ENCODE measurements at places on chromosomes 4 and X.

- no peak for DNase-seq
These were observed 19.0 kb upstream of the SLC2A9 start for GRCh38 chr4:10040049-10040892.

- no peak for DNase-seq
These were observed 22.3 kb downstream of the CAMK2D start for GRCh38 chr4:113739197-113739596.

DNA sequence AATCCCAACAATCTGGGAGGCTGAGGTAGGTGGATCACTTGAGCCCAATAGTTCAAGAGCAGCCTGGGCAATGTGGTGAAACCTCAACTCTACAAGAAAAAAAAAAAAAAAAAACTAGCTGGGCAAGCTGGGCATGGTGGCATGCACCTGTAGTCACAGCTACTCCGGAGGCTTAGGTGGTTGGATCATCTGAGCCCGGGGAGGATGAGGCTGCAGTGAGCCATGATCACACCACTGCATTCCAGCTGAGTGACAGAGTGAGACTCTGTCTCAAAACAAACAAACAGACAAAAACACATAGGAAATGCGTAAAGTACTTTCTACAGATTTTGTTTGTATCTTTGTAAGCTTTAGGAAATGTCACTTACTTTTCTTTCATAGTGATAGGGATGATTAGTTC, 307.2 kb upstream of the NR3C2 start:
- no peak for DNase-seq

DNA sequence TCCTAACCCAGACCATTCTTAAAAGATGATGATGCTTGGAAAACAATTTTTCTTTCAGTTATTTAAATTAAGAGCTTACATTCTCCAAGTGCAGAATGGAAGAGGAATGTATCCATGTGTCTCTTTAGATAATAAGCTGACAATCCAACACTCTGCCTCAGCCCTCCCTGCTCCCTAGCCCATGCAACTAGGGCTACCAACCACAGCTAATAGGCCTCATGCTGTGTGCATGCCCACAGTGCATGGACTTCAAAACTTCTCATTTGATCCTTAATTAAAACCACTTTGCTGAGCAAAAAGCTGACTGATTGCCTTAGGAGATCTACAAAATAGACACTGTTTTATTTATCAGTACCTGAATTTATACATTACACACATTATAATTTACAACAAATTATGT, 473.9 kb downstream of the GALNTL6 start:
- no peak for DNase-seq

GRCh38 chr4:110154582-110154981, 43.8 kb downstream of the ELOVL6 start:
- DNase-seq, result no peak

GRCh38 chr4:136810626-136811025, 721.7 kb downstream of the PCDH18 start:
- no peak for DNase-seq

DNA sequence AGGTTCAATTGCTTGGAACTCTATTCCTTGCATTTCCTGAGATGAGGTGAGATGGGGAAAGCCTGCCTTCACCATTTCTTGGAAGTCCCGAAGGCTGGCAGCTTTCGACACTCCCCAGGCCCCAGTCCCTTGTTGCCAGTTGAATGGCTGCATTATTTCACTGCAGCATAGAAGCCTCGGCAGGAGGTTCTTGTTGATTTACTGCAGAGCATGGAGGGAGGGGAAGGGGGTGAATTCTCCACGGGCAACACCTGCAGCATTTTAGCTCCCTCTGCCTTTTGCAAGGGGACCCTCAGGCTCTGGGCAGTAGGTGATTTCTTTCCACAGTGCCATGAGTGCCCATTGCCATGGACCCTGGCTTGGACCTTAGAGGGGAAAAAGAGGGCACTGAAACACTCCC, 10.7 kb upstream of the BCLAF3 start:
- no peak for DNase-seq

- DNase-seq, result no peak
These were observed 109.9 kb upstream of the TBL1X start for GRCh38 chrX:9354918-9355317.

DNA sequence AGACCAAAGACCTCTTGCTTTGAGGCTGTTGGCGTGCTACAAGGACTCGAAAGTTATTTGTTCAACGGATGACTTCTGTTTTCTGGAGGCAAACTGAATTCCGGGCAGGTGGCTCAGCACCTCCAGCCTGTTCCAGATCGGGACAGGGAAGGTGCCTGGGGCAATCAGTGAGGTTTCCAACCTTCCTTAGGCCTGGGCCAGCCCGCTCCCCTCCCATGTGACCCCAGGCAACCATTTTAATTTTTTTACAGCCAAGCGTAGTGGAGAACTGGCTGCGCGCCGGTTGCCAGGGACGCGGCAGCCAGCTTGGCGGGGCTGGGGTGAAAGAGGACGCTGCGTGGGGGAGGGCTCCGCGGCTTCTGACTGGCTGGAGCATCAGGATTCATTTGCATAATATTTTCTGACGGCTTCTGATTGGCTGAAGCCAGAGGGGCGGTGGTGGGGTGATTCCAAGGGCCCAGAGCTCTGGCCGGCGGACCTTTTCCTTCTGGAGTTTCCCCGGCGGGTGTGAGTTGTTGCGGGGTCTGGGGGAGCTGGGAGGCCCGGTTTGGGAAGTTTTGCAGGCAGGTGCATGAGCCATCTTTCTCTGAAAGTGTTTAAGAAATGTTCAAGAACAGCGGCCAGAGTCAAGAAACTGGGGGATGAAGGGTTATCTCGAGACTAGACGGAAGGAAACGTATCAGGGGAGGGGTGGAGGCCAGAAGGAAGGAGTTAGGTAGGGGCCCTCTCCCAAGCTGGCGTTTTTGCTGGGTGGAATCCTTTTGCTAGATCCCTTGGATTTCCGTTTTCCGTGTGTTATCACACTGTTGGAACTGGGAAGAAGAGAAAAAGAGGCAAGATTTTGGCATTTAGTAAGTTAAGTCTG, at the start of gene MID1IP1:
Gene MID1IP1, plus strand, starts transcription at position 479 of the 865 bp plus-strand sequence. CDS start 3,488 bp downstream, outside the sequence.
- DNase-seq, result no peak

DNA sequence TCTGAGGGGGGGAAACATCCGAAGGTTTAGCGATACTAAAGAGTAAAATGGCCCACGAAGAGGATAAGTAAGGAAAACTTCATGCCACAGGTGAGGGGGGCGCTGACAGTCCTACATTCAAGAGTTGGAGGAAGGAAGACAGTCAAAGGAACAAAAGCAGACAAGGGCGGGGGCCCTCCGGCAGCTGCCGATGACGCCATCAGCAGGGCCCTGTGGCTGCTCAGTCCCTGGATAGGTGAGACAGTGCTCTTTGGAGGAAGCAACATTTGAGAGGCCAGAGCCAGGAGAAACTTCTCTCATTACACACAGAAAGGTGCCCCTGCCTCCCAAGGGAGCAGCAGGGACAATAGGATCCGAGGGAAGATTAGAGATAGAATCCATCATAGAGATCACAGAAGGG, 41.5 kb downstream of the RAB40AL start:
- DNase-seq, result no peak

DNA sequence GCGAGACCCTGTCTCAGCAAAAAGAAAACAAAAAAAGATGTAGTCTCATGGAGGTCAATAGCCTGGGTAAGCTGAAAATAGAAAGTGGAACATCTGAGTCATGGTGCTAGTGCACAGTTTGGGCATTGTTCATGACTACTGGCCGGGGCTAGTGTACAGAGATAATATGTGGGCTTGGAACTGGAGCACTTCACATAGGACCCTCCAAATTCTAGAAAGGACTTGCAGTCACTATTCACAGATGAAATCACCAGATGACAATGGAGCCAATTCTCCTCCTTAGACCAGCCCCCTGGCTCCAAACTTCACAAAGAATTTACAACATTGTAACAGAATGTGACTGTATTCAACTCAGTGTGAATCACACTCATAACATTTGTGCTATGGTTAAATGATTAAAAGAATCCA, 367.8 kb upstream of the SLC7A11 start:
- DNase-seq, result no peak

DNA sequence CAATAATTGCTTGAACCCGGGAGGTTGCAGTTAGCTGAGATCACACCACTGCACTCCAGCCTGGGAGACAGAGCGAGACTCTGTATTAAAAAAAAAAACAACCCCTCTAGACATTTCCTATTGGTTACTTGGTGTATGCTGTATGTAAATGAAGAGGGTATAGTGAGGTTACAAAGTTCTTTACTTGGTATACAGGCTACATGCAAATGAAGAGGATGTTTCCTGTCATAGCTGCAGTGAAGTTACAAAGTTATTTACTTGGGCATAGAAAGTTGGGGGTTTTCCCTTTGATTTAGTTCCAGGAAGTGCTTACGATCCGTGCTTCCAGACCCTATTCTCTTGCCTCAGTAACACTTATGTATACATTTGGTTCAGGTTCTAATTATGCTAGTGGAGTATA, 38.4 kb upstream of the CLNK start:
- no peak for DNase-seq

- DNase-seq, result no peak
These were observed 214.4 kb upstream of the ARSJ start for GRCh38 chr4:114193624-114194399.

- no peak for DNase-seq
These were observed 13.3 kb upstream of the CENPU start for GRCh38 chr4:184747034-184747830.

GRCh38 chrX:2502668-2503519, 2.1 kb upstream of the DHRSX start:
- DNase-seq, result no peak

- DNase-seq, result no peak
These were observed 7.7 kb downstream of the LAP3 start for GRCh38 chr4:17584521-17585213.

DNA sequence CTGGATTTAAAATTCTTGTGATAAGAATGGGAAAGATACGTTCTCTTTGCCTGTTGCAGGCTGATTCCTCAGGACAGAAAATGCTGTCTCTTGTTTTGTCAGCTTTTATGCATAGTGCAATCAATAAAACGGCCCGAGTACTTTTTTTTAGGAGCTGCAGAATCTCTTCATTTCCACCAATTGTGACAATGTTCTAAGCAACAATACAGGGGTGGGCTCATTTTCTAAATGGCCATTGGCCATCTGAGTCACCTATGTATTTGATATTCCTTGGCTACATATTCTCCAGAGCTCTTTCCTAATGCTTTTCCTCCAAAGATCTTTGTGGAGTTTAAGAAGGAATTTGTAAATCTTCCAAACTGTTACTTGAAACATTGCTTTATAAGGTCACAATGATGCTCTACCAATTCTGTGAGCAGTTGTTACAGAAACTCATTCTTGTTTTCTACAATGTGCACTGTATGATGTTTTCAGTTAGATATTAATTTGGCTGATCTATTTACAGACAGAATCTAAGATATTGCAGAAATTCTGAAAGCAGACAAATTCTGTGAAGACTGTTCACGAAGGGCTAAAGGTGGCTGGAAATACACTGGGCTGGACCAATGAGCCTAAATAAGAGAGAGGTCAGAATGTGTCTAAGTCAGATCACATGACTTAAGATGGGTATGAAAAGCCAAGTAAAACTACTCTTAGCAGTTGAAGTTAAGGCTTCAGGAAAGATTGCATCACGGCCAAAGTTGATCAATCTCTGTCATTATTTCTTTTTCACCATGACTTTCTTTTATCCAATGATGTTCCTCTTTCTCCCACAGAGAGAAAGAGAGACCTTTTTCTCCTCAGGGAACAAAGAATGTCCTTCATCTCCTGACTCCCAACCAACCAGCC, 33.4 kb downstream of the TAPT1 start:
- no peak for DNase-seq

DNA sequence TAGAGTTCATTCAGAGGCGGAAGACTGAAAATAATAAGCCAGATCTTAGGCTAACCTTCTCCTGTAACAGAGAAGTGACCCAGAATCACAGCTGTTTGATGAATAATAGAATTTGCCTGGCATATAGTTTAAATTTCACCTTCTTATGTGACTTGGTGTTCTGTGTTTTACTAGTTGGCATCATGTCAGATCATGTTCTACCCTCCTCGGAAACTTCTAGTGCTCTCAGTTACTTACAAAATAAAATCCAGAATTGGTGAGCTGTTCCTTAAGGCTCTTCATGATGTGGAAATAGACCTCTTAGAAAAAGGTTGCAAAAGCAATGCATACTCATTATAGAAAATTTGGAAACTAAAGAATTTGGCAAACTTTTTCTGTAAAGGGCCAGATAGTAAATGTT, 31.1 kb downstream of the TMEM164 start:
- no peak for DNase-seq

DNA sequence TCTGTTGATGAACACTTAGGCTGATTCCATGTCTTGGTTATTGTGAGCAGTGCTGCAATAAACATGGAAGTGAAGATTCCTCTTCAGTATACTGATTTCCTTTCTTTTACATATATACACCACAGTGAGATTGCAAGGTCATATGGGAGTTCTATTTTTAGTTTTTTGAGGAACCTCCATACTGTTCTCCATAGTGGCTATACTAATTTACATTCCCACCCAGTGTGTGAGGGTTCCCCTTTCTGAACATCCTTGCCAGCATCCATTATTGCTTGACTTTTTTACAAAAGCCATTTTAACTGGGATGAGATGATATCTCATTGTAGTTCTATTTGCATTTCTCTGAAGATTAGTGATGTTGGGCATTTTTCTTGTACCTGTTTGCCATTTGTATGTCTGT, 80.5 kb upstream of the GALNT7 start:
- DNase-seq, result no peak

- no peak for DNase-seq
These were observed 1.2 kb downstream of the EIF1AX start for GRCh38 chrX:20140420-20140819.

DNA sequence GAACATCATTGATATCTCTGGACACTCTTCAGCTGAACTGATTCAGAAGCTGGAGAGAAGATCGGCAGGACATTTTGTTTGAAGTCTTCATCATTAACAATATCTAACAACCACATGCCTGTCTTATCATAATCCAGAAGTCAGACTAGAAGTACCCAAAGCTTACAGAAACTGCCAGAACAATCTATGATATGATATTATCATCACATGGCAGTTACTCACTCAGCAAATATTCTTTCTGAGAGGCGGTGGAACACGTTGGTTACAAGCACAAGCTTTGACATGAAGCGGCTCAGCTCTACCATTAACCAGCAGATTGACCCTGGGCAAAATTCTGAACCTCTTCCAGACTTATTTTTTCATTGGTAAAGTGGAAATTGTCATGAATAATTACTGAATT, 69.4 kb upstream of the KIT start:
- no peak for DNase-seq

DNA sequence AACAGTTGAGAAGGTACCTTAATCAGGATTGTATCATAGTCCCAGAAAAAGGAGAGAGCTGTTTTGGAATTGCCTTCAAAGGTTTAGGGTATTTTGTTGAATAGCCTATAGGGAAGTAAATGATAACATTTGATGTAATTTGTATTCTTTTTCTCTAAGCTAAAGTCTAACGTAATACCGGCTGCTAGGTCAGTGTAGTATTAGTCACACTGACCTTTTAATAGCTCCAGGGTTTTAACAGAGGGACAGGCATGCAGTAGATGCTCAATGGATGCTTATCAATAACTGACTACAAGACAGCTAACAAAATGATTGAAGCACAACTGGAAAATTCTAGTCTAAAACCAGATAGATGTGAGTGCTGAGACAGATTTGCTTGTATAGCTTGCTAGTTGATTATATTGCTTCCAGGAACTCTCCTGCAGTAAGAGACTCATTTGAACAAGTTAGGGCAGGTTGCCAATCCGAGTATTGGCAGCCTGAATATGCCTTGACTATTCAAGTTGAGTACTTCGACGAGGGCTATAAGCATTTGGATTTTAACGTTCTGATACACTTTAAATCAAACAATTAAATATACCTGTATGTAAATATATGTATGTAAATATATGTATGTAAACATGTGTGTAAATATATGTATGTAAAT, 16.5 kb upstream of the PNPLA4 start:
- DNase-seq, result no peak

All from NCI-H187 treated with DMSO at 0.1 percent for 48 hours (cell line).